ENCODE measurements at places on chromosomes 1 and 21.

- no peak for DNase-seq
Measured at GRCh38 chr1:39438042-39438441, 53.4 kb upstream of the BMP8A start.

GRCh38 chr1:224707843-224708725, 92.0 kb downstream of the CNIH3 start:
- DNase-seq: peak; percentile 96

GRCh38 chr21:38741950-38742256, 63.8 kb upstream of the ETS2 start:
- no peak for DNase-seq

- DNase-seq: no peak
Measured at GRCh38 chr1:56459260-56459659, 120.1 kb downstream of the PLPP3 start.
